NCI-H1048 (cell line): ENCODE measurements at places on chromosomes 16 and 17.

- DNase-seq = peak; percentile 22
Observed at GRCh38 chr17:76623271-76624146, 20.0 kb downstream of the ST6GALNAC1 start.

DNA sequence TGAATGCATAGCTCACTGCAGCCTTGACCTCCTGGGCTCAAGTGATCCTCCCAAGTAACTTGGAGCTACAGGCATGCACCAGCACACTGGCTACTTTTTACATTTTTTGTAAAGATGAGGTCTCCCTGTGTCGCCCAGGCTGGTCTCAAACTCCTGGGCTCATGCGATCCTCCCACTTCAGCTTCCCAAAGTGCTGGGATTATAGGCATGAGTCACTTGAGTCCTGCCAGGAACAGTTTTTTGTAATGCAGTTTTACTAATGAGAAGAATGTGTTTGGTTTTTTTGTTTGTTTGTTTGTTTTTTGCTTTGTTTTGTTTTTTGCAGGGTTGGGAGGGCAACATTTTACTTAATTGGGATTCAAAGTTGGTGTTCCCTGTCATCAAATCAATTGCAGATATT is 22.2 kb downstream of the SOST start:
- no peak for DNase-seq

GRCh38 chr17:20989481-20989880 is 53.3 kb downstream of the USP22 start:
- DNase-seq = no peak

DNA sequence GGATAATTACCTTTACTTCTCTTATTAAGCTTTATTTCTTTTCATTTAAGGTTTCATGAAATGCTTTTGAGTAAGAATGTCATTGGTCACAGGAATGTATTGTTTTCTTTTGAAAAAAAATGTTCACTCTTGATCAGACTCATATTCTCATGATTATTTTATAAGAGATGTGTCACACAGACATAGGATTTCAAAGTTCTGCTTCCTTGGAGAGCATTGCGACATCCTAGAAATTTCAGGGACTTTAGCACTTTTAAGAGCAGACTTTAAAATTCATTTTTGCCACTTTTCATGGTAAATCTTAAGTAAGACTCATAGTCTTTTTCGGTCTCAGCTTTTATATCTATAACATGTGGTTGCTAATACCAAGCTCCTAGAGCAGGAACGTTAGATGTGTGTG is 314.7 kb downstream of the CDH8 start:
- DNase-seq = no peak

GRCh38 chr16:85258166-85258565 is 145.9 kb upstream of the CIBAR2 start:
- DNase-seq = no peak

DNA sequence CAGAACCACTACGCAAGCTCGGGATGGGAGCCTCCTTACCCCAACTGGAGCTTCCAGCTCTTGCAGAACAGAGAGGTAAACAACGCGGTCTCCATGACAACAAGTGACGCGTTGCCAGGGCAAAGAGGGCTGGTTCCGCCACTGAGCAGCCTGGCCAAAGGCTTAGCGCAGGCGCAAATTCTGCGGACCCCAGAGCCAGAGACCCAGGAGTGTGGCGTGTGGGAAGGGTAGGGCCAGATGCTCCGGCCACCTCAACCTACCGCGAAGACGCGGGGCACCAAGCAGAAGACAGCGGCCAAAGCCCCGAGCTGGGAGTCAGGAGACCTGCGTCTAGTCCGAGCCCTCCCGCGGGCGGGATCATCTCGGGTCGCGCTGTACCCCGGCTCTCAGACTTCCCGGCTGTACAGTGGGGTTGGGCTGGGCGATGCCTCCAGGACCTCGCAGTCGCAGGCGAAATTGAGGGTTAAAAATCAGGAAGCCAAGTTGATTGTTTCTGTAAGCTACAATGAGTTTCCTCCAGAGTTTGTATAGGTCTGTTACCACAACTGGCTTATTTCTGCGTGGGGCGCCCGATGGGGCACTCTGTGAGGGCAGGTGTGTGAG is at the start of gene TEKT1:
Gene TEKT1, minus strand, starts transcription at position 69 of the 603 bp plus-strand sequence. CDS start 1,353 bp downstream, outside the sequence.
- DNase-seq = no peak

- DNase-seq = no peak
Observed at GRCh38 chr16:87431926-87432325, 39.8 kb downstream of the MAP1LC3B start.

GRCh38 chr16:82845116-82845515 is 218.3 kb downstream of the CDH13 start:
- no peak for DNase-seq

DNA sequence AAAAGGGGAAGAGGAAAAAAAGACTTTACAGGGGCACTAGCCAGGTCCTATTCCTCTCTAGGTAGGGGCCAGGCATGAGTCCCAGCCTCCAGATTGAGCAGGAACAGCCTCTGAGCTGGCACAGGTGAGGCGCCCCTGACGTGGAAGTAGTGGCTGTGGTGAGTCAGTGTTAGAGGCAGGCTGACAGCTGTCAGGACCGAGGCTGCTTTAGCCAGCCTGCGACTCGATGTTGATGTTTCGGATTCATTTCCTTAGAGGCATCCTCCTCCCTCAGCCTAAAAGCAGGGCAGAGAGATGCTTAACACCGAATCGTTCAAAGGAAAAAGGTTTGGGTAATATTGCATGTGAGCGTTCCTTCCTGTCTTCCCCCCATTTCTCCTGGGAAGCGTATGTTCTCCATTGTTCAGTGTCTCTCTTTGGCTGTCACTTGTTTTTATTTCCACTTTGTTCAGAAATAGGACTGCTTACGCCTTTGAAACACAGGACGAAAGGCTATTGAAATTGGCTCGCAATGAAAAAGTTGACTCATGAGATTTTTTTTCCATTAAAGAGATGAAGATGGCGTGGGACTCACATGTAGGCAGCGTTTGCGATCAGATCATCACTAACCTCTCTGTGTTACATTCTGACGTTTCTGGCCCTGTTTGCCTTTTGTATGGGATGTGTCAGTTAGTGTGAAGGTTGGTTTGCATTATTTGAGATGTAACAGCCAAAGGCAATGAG is 1.3 kb downstream of the KIAA0513 start:
- DNase-seq = no peak

DNA sequence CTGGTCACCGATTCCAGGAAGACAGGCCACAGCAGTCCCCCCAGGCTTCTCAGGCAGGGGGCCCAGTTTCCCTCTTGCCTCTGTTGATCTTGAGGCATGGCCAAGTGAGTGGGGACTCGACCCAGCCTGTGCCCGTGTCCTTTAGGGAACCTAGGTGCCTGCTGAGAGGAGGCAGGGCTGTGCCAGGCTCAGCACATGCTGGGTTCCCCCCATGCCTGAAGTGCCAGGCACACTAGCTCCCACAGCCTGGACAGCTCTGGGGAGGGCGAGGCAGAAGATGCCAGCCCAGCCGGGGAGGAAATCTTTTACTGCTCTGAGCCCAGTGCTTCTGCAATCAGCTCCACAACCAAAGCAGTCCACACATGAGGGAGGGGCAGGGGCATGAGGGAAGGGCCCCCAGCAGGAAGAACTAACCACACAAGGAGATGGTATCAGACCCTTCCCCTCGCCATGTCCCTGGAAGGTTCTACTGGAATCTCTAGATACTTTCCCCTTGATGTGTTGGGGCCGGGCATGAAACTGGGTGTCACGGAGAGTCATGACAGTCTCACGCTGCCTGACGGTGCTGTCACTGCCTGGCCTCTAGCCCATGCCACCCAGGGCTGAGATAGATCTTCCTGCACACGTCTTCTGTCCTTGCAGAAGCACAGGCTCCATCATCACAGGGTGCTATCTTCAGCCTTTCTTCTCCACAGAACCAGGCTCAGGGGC is 25.5 kb downstream of the MYO18A start:
- DNase-seq = no peak

GRCh38 chr17:38892083-38892482 is 22.2 kb downstream of the LASP1 start:
- no peak for DNase-seq

GRCh38 chr17:1939981-1940809 is 84.9 kb downstream of the RTN4RL1 start:
- DNase-seq = no peak

DNA sequence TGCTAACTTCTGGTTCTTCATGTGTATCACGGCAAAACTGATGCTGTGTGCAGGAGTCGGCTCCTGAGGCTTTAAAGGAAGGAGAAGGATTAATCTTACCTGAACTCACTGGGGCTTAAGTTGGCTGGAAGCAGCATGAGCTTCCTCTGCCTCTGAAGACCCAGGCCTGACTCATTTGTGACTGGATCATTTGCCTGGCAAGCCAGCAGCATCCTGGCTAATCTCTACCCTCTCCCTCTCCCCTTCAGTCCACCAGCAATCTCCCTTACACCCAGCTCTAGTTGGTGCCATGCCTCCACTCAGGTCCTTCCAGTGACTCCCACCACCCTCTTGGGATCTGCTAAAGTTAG is 150.3 kb downstream of the IRX3 start:
- no peak for DNase-seq

DNA sequence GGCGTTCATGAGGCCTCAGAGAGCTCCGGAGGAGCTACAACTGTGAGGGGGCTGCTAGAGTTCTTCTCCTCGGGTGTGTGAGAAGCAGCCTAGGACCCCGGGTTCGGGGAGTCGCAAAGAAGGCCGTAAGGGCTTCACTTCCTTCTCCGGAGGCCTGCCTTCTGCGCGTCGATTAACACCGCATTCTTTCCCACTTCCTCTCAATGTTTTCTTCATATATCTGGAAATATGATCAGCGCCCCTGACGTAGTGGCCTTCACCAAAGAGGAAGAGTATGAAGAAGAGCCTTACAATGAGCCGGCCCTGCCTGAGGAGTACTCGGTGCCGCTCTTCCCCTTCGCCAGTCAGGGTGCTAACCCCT is 449 bp downstream of the SMCR8 start:
- no peak for DNase-seq

DNA sequence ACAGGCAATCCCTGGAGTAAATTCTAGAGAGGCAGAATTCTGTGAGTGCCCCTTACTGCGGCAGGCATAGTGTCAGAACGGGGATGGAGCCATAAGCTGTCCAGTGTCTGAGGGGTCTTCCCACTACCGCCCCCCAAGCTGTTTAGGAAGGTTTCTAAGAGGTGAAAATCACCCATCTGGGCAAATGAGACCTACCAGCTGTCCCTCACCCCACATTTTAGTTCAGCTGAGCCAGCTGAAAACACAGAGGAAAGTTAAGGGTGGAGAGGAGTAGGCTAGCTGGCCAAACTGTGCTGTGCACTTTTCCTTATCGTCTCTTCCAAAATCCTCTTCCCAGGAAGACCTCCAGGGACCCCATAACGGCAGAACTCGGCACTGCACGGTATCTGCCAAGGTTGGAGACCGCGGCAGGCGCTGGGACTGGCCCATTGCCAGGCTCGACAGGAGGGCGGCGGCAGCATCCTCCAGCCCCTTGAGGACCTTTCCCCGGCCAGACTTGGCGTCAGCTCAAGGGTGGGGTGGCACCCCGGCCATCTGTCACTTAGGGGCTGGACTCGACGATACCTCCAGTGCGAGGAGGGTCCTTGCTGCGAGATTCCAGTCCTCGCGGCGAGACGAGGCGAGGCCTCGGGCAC is 955 bp downstream of the ACLY start:
- no peak for DNase-seq

DNA sequence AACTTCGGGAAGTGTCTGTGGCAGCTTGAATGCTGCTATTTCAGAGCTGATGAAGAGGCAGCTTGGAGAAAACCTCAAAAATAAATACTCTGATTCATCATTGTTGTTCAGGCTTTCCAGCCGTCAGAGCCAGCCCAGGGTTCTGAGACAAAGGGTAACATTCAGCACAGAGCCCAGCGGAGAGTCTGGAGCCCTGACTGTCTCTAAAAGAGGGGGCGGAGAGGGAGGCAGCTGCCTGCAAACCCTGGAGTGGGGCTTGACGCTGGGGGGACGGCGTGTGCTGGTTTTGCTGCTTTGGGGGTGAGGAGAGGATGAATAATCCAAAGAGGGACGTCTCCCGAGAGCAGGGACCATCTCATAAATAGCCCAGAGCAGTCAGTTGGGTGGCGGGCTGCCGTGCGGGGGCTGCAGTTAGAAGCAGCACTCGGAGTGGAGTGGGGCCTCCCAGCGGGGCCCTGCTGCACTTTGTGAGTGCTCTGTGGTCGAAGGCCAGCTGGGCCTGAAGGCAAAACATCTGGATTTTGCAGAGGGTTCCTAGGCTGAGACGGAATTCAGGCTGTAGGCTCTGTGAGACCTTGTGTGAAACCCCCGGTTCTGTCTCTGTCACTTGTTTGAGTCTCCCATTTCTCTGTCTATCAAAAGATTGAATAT is 237.8 kb downstream of the PRKCA start:
- DNase-seq = no peak

- DNase-seq = no peak
Observed at GRCh38 chr16:87180069-87180468, 137.1 kb downstream of the C16orf95 start.

DNA sequence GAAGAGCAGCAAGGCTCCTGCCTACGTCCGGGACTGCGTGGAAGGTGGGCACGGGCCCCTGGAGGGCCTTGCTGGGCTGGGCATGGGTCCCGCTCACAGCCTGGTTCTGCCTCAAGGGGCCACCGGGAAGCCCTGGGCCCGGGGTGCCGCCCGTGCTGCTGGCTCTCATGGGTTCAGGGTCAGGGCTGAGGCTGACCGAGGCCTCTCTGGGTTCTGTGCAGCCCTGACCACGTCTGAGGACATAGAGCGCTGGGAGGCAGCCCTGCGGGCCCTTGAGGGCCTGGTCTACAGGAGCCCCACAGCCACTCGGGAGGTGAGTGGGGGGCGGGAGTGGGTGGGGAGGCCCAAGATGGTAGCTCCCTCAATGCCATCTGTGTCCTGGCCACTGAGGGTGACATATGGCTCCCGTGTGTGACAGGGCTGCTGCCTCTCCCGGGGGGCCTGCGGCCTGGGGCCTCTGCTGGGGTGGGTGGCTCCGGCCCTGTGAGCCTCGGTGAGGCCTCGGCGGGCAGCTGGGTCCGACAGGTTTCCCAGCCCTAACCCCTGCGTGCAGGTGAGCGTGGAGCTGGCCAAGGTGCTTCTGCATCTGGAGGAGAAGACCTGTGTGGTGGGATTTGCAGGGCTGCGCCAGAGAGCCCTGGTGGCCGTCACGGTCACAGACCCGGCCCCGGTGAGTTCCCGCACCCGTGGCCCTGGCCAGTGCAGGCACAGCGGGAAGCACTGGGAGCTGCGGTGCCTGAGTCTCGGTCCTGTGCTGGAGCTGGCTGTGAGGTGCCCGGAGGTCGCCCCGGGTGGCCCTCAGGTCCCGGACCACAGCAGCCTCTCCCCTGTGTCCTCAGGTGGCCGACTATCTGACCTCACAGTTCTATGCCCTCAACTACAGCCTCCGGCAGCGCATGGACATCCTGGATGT is 9.2 kb downstream of the TELO2 start:
- no peak for DNase-seq

DNA sequence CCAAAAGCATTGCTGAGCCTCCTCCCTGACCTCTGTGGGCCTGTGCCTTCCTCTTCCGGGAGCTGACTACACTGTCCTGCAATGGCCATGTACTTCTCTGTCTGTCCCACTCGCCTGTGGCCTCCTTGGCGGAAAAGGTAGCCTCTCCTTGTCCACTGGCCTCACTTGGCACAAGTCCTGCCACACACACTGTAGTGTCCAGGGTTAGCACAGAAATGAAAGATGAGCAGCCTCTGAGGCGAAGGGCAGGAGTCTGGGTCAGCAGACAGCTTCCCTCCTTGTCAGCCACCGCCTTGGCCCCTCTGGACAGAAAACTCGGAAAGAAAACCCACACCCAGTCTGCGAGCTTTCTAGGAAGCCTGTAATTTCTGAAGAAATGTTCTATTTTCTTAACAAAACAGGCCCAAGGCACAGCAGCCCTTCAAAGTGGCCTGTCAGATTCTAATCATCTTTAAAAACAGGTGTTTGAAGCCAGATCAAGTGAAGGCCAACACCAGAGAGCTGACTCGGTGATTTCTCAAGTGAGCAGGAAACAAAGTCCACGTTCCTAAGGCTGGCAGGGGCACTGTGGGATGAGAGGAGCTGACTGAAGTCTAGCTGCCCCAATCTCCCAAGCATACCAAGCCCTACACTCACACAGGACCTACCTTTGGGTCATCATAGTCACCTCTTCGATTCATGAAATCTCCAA is 67.2 kb downstream of the GTF3C1 start:
- DNase-seq = no peak
